Activated CD8-positive, alpha-beta memory T cell treated with anti-CD3 and anti-CD28 coated beads, Interleukin-2, amount 50 U/mL, for 4 hours (primary cell): ENCODE measurements at places on chromosomes 16 and 17.

GRCh38 chr17:17069849-17070248 is 27.6 kb downstream of the MPRIP start:
- DNase-seq = no peak

DNA sequence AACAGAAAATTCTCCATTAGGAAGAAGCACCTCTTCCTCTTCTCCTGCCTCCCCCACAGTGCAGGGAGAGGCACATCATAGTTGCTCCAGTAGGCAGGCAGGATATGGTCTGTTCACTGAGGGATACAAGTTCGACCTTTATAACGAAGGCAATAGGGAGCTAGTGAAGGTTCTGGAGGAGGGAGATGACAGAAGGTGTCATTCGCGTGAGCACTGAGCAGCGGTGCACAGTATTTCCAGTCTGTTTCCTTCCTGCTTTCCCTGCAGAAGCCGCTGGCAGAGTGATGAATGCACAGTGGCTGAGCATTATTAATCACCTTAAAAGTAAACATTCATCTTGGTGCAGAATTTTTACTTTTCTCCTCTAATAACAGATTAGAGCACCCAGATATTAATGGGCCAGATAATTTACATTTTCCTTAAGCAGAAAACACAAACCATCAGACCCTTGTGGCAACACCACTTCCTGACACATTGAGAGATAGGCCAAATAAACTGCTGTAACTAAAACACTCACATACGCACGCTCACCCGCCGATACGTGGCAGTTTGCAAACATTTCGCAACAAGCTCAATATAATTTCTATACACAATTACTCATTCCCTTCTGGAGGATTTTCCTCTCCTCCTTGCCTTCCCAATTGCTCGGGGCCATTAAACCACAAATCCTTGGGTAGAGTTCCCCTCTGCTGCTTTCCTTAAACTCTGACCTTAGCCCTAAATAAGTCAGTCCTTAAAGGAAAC is 69.5 kb downstream of the AIPL1 start:
- no peak for DNase-seq

DNA sequence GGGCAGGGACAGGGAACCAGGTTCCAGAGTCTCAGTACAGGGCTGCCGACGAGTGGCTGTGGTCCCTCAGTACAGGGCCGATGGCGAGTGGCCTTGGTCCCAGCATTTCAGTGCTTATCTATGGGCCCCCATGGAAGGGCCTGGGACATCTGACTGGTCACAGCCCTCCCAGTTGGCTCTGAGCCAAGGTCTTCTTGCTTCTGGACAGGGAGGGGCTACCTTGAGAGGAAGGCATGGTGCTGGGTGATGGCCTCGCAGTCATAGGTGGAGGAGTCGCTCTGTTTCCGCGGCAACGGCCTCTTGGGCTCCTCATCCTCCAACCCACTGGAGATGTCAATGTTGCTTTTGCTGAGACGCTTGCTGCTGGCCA is 32.5 kb downstream of the PIMREG start:
- no peak for DNase-seq

DNA sequence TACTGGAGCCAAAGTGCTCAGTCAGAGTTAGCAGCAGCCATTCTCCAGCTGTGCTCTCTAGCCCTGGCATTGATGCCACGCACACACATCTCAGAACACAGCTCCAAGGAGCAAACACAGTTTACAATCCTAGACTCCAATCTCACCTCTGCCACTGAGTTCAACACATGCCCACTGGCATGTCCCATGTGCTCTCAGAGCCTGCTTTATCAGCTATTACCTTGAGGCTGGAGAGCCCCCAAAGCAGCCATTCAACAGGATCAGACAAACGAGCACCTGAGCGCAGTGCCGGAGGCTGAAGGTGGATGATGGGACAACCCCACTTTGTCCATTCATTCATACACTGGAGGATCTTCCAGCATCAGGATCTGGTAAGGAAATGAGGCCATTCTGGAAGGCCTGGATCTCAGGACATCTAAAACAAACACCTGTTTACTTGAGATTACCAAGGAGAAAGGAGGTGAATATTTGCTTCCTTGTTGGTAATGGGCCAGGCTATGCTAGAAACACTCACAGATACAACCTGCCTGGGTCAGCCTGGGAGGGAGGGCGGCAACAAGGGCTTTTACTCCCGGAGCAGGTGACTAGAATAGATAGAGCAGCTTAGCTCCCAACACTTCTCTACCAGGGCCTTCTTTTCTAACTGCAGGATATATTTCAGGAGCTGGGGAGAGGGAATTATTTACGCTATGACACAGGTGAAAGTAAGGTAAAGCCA is 25.4 kb downstream of the RANBP10 start:
- DNase-seq = no peak

GRCh38 chr17:47230864-47231263 is 21.7 kb downstream of the MYL4 start:
- DNase-seq = no peak

GRCh38 chr16:3580251-3580651 is 3.0 kb upstream of the NLRC3 start:
- no peak for DNase-seq

GRCh38 chr16:14121142-14121541 is 50.0 kb downstream of the MRTFB start:
- no peak for DNase-seq

- DNase-seq = peak; percentile 94
These were observed at the start of gene POLR2C for GRCh38 chr16:57462209-57462977. TSS of gene POLR2C (plus strand) at chr16:57462679. CDS start at chr16:57462725, 46 bp downstream.

DNA sequence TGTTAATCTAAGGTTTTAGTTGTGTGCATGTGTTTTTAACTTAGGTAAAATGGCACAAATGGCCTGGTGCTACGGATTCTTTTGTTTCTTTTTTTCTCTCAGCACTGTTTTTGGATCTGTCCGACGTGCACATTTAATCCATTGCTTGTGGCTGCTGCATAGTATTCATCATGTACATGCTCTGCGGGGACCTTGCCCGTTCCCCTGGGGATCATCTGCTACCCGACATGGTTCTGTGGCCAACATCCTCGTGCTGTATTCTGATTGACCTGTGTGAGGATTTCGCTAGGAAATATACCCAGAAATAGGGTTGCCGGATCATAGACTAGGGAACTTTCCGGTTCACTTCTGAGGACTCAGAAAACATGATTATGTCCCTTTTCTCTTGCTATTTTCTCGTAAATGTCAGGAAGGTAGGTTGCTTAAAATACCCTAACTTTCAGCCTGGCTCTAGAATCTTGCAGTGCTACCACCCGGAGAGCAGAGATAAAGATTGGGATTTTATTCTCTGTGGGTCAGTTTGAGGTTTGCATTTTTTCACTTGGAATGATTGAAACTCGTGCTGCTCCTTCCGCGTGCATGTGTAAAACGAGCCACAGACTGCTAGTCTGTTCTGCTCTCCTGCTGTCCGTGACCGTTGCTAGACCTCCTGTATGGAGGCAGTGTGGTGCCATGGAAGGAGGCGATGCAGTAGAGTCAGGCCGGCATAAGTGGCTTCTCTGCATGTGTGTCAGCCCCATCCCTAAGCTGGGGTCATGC is 42.9 kb downstream of the LDHD start:
- DNase-seq = no peak

GRCh38 chr17:63290784-63291183 is 155.3 kb downstream of the CYB561 start:
- no peak for DNase-seq

- no peak for DNase-seq
These were observed at the start of gene VTN for GRCh38 chr17:28370035-28370743. TSS of gene VTN (minus strand) at chr17:28370307. CDS start at chr17:28370203, 104 bp downstream.

DNA sequence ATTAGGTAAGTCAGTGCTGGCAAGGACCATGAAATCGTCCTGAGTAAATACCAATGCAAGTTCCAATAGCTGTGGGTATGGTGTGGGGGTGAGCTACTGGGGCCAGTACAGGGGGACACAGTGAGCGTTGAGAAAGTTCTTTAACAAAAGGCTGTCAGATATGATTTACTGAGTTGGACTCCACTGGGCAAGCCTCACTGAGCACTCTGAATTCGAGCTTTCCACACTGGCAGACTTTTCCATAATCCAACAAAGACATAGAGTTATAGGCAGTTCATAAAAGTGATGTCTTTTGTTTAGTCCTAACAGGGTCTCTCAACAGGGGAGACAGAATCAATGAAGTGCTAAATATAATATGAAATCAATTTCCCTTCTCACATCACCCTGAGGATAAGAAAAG is 489.0 kb downstream of the KCNJ2 start:
- no peak for DNase-seq

DNA sequence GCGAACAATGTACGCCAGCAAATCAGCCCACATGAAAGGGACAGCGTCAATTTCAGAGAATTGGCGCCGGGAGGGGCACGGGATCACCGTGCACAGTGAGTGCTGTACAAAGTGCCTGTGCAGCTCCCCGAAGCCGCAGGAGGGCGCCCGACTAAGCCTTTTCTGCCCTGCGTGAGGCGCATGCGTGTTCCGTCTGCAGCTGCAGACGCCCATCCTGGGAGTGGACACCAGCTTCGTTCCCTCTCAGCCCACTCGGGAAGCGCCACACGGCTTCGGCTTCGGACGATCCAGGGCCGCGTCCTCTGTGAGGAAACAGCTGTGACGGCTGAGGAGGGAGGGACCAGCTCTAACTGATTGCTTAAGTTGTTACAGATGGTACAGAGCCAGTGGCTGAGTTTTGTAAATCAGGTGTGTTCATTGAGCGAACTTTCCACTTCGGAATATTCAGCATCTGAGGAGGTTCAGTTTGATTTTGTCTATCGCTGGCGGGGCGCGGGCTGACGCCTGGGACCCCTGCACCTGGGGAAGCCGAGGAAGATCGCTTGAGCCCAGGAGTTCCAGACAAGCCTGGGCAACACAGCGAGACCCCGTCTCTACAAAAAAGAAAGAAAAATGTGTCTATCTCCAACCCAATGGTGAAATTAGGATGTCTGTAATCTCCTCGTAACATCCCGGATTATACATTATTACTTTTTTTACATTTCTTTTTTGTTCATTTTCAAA is 15.4 kb upstream of the ZNF287 start:
- DNase-seq = peak; percentile 91

GRCh38 chr17:60134396-60135150 is 15.2 kb upstream of the CA4 start:
- DNase-seq = peak; percentile 4

GRCh38 chr17:27466743-27467375 is 10.6 kb downstream of the KSR1 start:
- DNase-seq = peak; percentile 61

DNA sequence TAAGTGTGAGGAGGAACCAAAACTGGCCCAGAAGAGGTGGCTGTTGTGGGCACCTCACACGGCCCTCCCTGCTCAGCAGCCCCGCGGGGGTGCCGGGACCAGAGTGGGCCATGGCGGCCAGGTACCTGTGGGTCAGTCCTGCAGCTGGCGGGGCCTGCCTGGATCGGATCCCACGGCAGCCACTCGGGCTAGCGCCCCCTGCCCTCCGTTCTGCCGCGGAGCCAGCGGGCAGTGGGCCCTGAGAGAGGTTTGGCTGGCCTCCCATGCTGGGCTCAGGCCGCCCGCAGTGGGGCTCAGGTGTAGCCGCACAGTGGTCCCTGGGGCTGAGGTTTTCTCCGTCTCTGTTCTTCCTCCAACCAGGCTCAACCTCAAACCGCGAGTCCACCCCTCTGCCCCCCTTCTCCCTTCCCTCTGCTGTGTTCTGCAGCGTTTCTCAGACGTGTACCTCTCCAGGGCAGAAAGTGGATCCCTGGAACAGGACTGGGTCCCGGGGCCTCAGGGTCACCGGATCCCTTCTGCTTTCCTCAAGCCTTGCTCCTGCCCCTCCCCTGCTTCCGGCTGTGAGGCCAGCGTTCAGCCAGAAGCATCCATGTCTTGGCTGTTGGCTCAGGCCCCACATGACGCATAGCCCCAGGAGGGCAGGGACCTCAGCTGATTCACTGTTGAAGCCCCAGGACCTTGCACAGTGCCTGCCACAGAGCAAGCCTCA is 28.6 kb upstream of the ITGA3 start:
- DNase-seq = no peak

GRCh38 chr17:72411124-72411563 is 290.3 kb downstream of the SOX9 start:
- no peak for DNase-seq

DNA sequence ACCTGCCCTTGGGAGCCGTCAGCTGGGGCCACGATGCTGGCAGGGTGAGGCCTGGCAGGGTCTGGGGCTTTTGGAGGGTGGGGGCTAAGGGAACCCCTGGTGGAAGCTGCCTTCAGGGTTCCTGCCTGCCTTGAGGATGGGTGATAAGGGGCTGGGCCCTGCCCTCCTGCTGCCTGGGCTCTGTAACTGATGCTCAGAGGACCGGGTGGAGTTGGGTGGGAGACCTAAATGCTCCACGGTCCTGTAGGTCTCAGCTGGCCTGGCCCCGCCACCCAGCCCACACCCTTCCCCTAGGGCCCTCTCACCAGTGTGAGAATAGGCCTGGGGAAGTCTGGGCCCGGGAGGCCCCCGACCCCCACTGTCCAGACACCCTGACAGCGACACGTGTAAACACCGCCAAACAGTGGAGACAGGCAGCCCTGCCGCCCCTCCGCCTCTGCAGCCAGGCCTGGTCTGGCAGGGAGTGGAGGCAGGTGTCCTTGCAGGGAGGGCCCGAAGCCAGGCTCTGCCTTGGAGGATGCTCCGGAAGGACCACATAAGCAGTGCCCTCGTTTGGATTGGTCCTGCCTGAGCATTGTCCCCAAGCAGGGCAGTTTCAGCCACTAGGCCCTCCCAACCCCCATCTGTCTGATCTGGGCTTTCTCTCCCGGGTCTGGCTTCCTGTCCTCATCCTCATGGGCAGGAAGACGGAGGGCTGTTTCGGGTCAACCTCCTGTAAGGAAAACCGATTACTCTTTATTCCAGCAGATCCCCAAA is 6.5 kb upstream of the BAHCC1 start:
- no peak for DNase-seq

GRCh38 chr17:32261417-32261736 is 4.3 kb upstream of the RHBDL3 start:
- no peak for DNase-seq

DNA sequence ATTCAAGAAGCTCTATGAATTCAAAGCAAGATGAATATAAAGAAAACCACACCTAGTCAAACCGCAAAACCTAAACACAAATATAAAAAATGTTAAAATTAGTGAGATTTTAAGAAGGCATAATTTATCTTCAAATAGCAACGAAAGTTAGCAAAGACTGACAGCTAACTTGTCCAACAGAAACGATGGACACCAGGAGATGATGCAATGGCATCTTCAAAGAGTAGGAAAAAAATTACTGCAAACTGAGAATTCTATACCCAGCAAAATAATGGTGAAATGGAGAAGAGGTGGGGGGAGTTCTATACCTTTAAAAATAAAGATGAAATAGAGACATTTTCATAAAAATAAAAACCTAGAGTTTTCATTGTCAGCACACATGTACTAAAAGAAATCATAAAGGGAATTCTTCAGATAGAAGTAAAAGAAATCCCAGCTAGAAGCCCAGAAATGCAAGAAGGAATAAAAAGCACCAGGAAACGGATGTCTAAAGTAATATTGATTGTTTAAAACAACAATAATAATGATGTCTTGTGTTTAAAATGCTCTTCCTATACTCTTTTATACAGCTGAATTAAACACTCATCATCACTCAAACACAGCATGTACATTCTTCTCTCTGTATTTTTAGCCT is 24.6 kb upstream of the TANC2 start:
- no peak for DNase-seq

- DNase-seq = no peak
These were observed 45.4 kb upstream of the HSBP1 start for GRCh38 chr16:83762141-83762991.

GRCh38 chr17:8062807-8063483 is 24.1 kb downstream of the ALOX15B start:
- no peak for DNase-seq
